ENCODE measurements at places on chromosomes 7 and 10.

GRCh38 chr10:26441491-26442214 lies 3.5 kb downstream of the APBB1IP start:
- DNase-seq: peak; percentile 65

DNA sequence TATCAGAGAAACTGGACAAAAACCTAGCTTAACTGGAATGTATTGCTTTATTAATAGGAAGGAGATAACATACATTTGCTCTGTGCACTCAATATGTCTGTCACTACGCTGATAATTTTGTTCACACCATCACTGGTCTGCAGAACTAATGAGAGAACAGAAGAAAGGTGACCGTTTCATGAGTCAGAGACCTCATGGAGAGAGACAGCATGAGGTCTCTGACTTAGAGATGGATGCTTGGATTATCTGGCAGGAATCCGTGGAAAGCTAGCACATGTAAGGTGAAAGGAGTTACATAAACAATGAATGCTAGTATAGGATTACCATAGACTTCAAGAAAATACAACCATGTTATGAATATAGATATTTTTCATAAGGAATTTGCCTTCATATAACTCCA lies 947.3 kb downstream of the IPMK start:
- no peak for DNase-seq

DNA sequence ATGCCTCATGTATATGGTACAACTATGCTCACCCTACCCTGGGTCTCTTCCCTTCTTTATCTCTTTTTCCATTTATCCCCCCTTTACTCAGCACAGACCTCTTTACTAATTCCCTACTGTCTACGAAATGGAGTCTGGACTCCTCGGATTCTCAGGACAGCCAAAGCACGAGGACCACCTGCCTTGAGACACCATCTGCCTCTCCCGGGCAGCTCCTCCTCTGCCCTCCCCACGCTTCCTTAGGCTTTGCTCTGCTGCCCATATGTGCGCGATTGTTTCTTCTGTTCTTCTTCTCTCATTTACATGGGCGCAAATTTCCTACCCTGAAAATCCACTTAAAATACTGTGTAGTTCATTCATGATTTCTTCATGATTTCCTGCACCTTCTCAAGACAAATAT lies 62.7 kb upstream of the STK17A start:
- no peak for DNase-seq

- DNase-seq: no peak
These were observed 24.8 kb upstream of the CYCS start for GRCh38 chr7:25149836-25150235.

DNA sequence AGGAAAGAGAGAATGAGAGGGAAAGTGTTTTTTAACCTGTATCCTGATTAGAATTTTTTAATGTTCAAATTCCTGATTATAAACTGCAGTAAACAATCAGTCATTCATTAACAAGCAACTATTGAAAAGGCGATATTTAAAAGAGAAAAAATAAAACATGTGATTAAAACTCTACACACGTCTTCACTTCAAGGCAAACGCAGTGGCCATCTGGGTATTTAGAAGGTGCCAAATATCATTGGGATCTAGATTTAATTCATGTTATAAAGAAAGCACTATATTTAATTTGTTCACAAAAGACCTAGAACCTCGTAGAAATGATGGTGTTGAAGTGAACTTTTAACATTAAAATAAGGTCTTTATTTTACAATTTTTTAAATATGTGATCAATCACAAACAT lies 189.4 kb upstream of the KLF14 start:
- DNase-seq: no peak

GRCh38 chr10:110129490-110129889 lies 77.9 kb upstream of the MXI1 start:
- DNase-seq: no peak

- no peak for DNase-seq
These were observed 92.6 kb downstream of the LRRC4 start for GRCh38 chr7:127938588-127938987.

- DNase-seq: no peak
These were observed 141.4 kb upstream of the FOXP2 start for GRCh38 chr7:114273218-114273617.
